Tibial nerve (tissue), 4 donors: ENCODE measurements at places on chromosomes 1 and 21. TPM values are rescaled to one million over a fixed set of nuclear protein-coding genes. Genes with fewer than 3 reads are reported as not detected.

GRCh38 chr1:57007948-57008347, 42.1 kb upstream of the C8B start:
- H3K27ac ChIP-seq = no peak overlapping the region
- no peak overlapping the region for H3K4me3 ChIP-seq
- no peak for DNase-seq
- H3K4me1 ChIP-seq = no peaks in the 10 kb centered on the region

GRCh38 chr1:79807816-79808215, 801.3 kb upstream of the ADGRL4 start:
- no peak overlapping the region for H3K27ac ChIP-seq
- H3K36me3 ChIP-seq = no peaks in the 10 kb centered on the region
- H3K4me1 ChIP-seq = no peaks in the 10 kb centered on the region

The RAB42 gene
- 0.87 TPM for total RNA-seq

The KPNA6 gene
- 32.2 TPM for total RNA-seq

The RABIF gene
- 4.5 TPM for total RNA-seq

- DNase-seq = no peak
- no peak overlapping the region for H3K4me3 ChIP-seq
- no peak overlapping the region for H3K27ac ChIP-seq
- no peaks in the 10 kb centered on the region for H3K36me3 ChIP-seq
- no peaks in the 10 kb centered on the region for H3K27me3 ChIP-seq
- no peaks in the 10 kb centered on the region for H3K4me1 ChIP-seq
These were observed 12.0 kb upstream of the VAMP4 start for GRCh38 chr1:171753685-171754352.

GRCh38 chr1:233293556-233294446, 1.7 kb downstream of the PCNX2 start:
- H3K27me3 ChIP-seq = no peaks in the 10 kb centered on the region
- peaks cover 15% of the 10 kb centered on the region for H3K4me1 ChIP-seq
- H3K4me3 ChIP-seq = no peak overlapping the region
- no peak for DNase-seq

- peak overlapping the region; percentile 83 for H3K27ac ChIP-seq
- H3K4me3 ChIP-seq = no peak overlapping the region
- H3K36me3 ChIP-seq = no peaks in the 10 kb centered on the region
- no peaks in the 10 kb centered on the region for H3K27me3 ChIP-seq
- peaks cover 55% of the 10 kb centered on the region for H3K4me1 ChIP-seq
These were observed 11.4 kb downstream of the EPHA2 start for GRCh38 chr1:16144325-16145029.

GRCh38 chr1:220711056-220711809, 21.1 kb downstream of the C1orf115 start:
- H3K4me3 ChIP-seq = no peak overlapping the region
- no peak for DNase-seq
- H3K4me1 ChIP-seq = no peaks in the 10 kb centered on the region
- H3K27me3 ChIP-seq = no peaks in the 10 kb centered on the region
- H3K36me3 ChIP-seq = no peaks in the 10 kb centered on the region
- H3K27ac ChIP-seq = no peak overlapping the region

- H3K36me3 ChIP-seq = no peaks in the 10 kb centered on the region
- H3K4me3 ChIP-seq = no peak overlapping the region
- no peaks in the 10 kb centered on the region for H3K4me1 ChIP-seq
- DNase-seq = no peak
These were observed 36.1 kb downstream of the DNTTIP2 start for GRCh38 chr1:93842750-93843500.

- no peak overlapping the region for H3K4me3 ChIP-seq
- H3K4me1 ChIP-seq = no peaks in the 10 kb centered on the region
- DNase-seq = no peak
- H3K36me3 ChIP-seq = peaks cover 7% of the 10 kb centered on the region
- no peak overlapping the region for H3K27ac ChIP-seq
- H3K27me3 ChIP-seq = no peaks in the 10 kb centered on the region
These were observed 84.1 kb downstream of the LYPLAL1 start for GRCh38 chr1:219257751-219258150.

The ATP6V1G3 gene
- not detected for total RNA-seq

- H3K4me1 ChIP-seq = no peaks in the 10 kb centered on the region
- no peaks in the 10 kb centered on the region for H3K27me3 ChIP-seq
- no peak overlapping the region for H3K4me3 ChIP-seq
- no peaks in the 10 kb centered on the region for H3K36me3 ChIP-seq
- DNase-seq = no peak
These were observed 367.8 kb upstream of the ZP4 start for GRCh38 chr1:238258510-238258909.

DNA sequence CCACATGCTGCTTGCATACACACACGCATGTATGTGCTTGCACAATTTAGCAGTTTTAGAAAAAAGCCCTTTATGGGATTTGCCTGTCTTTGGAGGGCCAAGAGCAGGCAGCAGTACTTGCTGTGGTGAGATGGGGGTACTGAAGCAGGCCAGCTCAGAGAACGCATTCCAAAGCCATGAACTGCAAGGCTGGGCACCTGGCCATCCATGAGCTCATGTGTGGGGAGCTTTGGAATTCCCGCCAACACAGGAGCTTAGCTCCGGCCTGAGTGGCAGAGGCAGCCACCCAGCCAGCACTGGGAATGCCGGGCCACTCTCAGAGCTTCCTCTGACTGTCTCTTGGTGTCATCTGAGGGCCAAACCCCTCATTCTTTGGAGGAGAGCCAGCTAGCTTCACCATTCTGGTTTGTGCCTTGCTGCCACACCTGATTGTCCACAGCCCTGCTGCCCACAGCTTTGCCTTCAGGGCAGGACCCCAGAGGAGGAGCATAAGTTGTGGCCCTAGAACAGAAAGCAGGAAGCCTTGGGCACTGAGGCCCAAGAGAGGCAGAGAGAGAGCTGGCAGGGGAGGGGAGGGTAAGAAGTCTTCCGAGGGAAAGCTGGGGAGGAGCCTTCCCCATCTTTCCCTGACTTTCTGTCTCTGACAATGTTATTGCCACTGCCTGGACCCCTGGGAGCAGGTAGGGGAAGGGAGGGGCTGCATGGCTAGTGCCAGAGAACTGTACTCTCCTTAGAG, 92.1 kb upstream of the POU3F1 start:
- H3K4me1 ChIP-seq = peaks cover 7% of the 10 kb centered on the region
- H3K4me3 ChIP-seq = no peak overlapping the region
- peak overlapping the region; percentile 87 for H3K27ac ChIP-seq
- H3K27me3 ChIP-seq = peaks cover 14% of the 10 kb centered on the region
- no peaks in the 10 kb centered on the region for H3K36me3 ChIP-seq

- H3K27me3 ChIP-seq = no peaks in the 10 kb centered on the region
- H3K4me1 ChIP-seq = peaks cover 48% of the 10 kb centered on the region
- no peak overlapping the region for H3K27ac ChIP-seq
- H3K36me3 ChIP-seq = no peaks in the 10 kb centered on the region
- no peak for DNase-seq
These were observed 15.1 kb downstream of the KIAA1614 start for GRCh38 chr1:180927841-180928240.

DNA sequence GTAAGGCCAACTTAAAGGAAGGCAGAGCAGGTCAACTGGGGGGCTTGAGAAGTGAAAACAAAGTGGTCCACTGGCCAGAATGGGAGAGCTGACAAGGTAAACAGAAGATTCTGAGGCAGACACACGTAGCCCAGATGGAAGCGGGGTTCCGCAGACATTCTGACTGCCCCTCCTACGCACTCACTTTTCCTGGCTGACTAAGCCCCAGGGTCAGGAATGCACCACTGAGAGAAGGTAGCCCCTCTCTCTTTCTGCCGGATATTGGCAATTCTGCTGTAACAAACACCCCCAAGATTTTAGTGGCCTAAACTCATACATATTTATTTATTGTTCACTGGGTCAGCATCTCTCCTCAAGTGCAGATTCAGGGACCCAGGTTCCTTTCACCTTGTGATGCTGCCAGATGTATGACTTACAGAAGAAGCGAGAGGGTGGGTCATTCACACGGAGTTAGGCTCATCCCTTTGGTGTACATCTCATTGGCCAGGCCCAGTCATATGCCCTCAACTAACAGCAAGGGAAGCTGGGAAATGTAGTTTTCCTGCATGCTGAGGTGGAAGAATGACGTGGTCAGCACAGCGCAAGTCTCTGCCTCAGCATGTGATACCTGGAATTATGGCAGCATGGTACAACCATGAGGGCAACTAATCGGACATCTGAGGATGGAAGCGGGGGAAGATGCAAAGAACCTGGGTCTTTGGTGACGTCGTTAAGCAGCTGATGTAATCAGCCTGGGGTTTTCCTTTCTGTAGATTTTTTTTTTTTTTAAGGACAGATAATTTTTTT, 43.4 kb upstream of the MRPS6 start:
- H3K27ac ChIP-seq = no peak overlapping the region
- H3K27me3 ChIP-seq = no peaks in the 10 kb centered on the region
- H3K36me3 ChIP-seq = no peaks in the 10 kb centered on the region
- DNase-seq = peak; percentile 22
- no peak overlapping the region for H3K4me3 ChIP-seq

DNA sequence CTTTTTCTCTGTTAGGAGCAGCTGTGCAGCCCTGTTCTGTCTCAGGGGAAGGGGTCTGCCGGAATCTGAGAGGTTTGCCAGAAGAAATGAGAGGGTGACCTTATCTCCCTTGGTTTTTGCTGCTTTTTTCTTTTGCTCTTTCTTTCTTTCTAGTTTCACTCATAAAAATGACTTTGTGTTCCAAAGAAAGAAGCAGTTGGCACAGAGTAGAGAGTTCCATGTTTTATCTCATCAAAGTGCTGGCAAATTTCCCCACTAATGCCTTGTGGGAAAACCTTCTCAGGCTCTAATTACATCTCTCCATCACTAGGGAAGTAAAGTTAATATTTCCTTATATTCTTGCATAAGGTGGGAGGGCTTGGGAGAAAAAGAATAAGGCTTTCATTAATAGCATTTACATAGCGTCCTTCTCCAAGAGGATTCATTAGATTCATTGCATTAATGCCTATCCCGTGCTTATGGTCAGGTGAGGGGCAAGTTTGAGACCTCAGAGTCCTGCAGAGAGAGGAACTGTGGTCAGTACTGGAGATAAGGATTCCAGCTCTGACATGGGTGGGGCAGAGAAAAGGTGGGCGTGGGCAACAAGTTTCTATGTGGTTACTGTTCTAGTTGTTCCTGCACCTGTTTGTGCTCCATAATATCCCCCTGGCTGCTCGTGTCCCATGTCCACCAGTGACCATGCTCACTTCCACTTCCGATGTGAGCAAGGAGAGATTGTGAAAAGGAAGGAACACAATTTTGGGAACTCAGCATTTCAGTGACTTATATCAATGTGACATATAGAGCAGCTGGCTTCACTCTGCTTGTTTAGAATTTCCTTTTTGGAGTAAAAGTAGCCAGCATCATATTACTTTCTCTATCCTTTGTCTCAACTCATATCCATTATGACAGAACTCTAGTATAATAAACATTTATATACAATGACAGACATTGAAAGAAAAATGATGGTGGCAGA, 79.5 kb downstream of the DISC1 start:
- no peak for DNase-seq
- peak overlapping the region; percentile 46 for H3K27ac ChIP-seq
- peaks cover 6% of the 10 kb centered on the region for H3K4me1 ChIP-seq

DNA sequence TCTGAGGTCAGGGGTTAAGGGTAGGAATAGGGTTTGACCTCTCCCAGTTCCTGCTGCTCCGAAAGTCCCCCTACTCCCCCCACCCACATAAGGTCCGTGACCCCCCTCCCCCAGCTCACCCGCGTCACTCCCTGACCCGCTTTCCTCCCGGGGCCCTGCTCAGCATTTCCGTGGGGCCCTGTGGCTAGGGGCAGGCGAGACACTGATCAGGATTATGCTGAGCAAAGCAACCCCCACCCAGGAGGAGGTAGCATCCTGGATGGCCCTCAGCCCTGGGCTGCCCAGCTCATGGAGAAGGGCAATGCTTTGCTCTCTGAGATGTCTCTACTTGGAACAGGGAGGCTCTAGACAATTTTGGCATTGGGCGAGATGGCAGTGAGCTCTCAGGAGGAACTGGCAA, 3.7 kb downstream of the RORC start:
- H3K27me3 ChIP-seq = no peaks in the 10 kb centered on the region
- no peaks in the 10 kb centered on the region for H3K4me1 ChIP-seq
- H3K4me3 ChIP-seq = no peak overlapping the region
- no peaks in the 10 kb centered on the region for H3K36me3 ChIP-seq

DNA sequence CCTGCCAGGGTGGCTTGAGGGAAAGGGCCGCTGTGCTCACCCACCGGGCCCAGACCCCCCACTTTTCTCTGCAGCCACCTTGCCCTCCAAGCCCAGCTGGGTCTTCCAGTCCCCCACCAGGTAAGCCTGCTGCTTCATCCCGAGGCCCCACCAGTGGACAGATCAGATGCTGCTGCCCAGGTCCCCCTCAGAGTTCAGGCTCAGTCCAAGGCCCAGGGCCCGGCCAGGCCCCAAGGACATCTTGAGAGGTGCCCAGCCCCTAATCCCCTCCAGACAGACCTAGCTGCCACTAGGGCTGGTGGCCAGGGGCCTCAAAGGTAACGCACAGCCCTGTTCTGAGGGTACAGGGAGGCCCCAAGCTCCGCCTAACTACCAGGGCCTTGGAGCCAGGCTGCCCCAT, 58.6 kb downstream of the MEGF6 start:
- H3K36me3 ChIP-seq = no peaks in the 10 kb centered on the region
- no peak overlapping the region for H3K27ac ChIP-seq
- H3K4me3 ChIP-seq = no peak overlapping the region
- H3K27me3 ChIP-seq = no peaks in the 10 kb centered on the region
- H3K4me1 ChIP-seq = no peaks in the 10 kb centered on the region

- DNase-seq = no peak
- H3K27me3 ChIP-seq = no peaks in the 10 kb centered on the region
- no peaks in the 10 kb centered on the region for H3K4me1 ChIP-seq
- H3K36me3 ChIP-seq = no peaks in the 10 kb centered on the region
- H3K27ac ChIP-seq = no peak overlapping the region
- H3K4me3 ChIP-seq = no peak overlapping the region
These were observed 10.7 kb downstream of the SNX7 start for GRCh38 chr1:98672189-98672588.

GRCh38 chr1:204868340-204868700, 2.3 kb upstream of the NFASC start:
- no peaks in the 10 kb centered on the region for H3K27me3 ChIP-seq
- no peak for DNase-seq
- H3K27ac ChIP-seq = no peak overlapping the region
- H3K4me3 ChIP-seq = no peak overlapping the region
- no peaks in the 10 kb centered on the region for H3K4me1 ChIP-seq
- H3K36me3 ChIP-seq = no peaks in the 10 kb centered on the region

The ALX3 gene
- not detected for total RNA-seq

GRCh38 chr1:22794647-22795365, 84.2 kb downstream of the EPHB2 start:
- no peak for DNase-seq
- no peaks in the 10 kb centered on the region for H3K36me3 ChIP-seq
- no peaks in the 10 kb centered on the region for H3K27me3 ChIP-seq
- peaks cover 20% of the 10 kb centered on the region for H3K4me1 ChIP-seq
- H3K4me3 ChIP-seq = no peak overlapping the region
- peak overlapping the region; percentile 29 for H3K27ac ChIP-seq
